Bronchial epithelial cell (primary cell): ENCODE measurements at places on chromosomes 16 and 17. TPM values are rescaled to one million over a fixed set of nuclear protein-coding genes. Genes with fewer than 3 reads are reported as not detected.

DNA sequence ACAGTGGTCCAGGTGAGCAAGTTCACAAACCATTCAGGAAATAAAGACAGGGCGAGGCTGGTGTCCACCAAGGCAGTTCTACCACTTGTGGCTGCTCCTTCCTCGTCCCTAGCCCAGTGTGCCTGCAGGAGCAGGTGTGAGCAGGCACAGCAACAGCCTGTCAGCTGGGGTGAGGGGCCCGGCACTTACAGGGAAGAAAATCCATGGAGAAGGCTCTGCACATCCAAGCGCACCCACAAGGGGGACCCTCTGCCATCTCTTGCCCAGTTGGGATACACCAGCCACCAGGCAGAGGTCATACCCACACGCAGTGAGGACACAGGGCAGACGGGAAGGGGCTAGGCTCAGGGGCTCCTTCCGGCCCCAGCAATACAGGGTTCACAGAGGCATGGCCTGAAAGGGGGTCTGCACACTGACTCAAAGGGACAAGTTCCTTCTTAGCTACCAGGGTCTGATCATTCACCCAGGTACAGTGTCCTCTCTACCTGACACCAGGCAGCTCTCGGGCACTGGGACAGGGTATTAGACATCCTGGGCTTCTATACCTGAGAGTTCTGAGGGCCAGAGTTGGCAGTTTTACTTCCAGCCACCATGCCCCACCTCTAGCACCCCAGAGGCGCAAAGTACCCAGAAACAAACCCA is 27.0 kb downstream of the CDIP1 start:
- peak; percentile 51 for DNase-seq

Gene TMEM186
- total RNA-seq = 10.4 and 15.5 TPM in 2 replicates

- no peak for DNase-seq
Observed at GRCh38 chr17:36926701-36927100, 10.6 kb upstream of the LHX1 start.

Gene CCL11
- not detected in 2 replicates for total RNA-seq

GRCh38 chr17:60888812-60889709 is 211.4 kb downstream of the BCAS3 start:
- no peak for DNase-seq
